ENCODE measurements at places on chromosomes 6 and 20.

- H3K27ac ChIP-seq: no peak overlapping the region
- H3K4me3 ChIP-seq: no peak overlapping the region
- DNase-seq: no peak
- no peaks in the 10 kb centered on the region for H3K36me3 ChIP-seq
- H3K27me3 ChIP-seq: no peaks in the 10 kb centered on the region
- peaks cover 13% of the 10 kb centered on the region for H3K4me1 ChIP-seq
Measured at GRCh38 chr6:13494137-13494536, 6.7 kb upstream of the GFOD1 start.

GRCh38 chr6:7879579-7879978 is 31.0 kb downstream of the TXNDC5 start:
- DNase-seq: no peak
- no peaks in the 10 kb centered on the region for H3K4me1 ChIP-seq
- peaks cover 31% of the 10 kb centered on the region for H3K36me3 ChIP-seq
- no peak overlapping the region for H3K4me3 ChIP-seq
- no peak overlapping the region for H3K27ac ChIP-seq

- no peaks in the 10 kb centered on the region for H3K36me3 ChIP-seq
- H3K27ac ChIP-seq: peak overlapping the region; percentile 66
- H3K27me3 ChIP-seq: no peaks in the 10 kb centered on the region
- no peak overlapping the region for H3K4me3 ChIP-seq
Measured at GRCh38 chr6:132131758-132132157, 180.6 kb upstream of the CCN2 start.

DNA sequence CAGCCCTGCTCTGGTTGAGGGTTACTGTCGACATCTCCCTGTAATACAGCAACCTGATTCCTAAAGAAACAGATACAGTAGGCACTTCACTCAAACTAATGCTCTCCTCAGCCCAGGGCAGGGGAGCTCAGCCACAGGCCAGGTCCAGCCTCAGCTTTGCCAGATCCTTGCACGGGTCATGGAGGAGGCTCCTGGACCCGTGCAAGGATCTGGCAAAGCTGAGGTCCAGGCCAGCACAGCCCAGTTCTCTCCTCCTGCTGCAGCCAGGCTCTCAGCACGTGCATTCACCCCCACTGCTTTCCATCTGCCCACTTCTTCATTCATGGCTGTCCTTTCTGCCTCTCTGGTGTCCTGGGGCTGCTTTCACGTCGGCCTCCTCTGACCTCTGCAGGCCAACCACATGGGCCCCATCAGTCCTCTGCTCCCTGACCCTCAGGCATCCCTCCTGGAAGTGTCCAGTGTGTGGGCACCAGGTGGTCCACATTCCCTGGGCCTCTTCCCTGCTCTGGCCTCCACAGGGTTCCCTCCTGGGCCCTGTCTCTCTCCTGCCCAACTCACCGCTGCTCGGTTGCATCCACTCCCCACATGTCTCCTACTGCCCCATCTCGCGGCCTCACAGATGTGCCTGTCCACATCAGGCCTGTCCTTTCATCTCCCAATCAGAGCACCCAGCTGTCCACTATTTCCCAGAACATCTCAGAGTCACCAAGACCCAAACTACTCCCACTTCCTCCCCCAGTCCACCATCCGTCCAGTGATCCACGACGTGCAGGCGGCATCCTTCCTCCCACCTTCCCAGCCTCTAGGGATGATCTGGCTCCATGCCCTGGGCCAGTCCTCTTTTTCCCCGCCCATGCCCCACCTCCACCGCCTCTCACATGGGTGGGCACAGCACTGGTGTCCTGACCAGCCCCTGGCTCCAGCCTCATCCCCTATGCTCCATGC is 11.8 kb upstream of the CD93 start:
- DNase-seq: no peak
- H3K4me3 ChIP-seq: peak overlapping the region; percentile 4
- peaks cover 14% of the 10 kb centered on the region for H3K27me3 ChIP-seq
- H3K36me3 ChIP-seq: no peaks in the 10 kb centered on the region
- peaks cover 11% of the 10 kb centered on the region for H3K4me1 ChIP-seq

GRCh38 chr6:139161817-139162284 is 27.0 kb downstream of the HECA start:
- H3K36me3 ChIP-seq: peaks cover 17% of the 10 kb centered on the region
- peaks cover 23% of the 10 kb centered on the region for H3K4me1 ChIP-seq
- H3K27ac ChIP-seq: peak overlapping the region; percentile 3
- no peak overlapping the region for H3K4me3 ChIP-seq
- H3K27me3 ChIP-seq: no peaks in the 10 kb centered on the region
